NCI-H1694 (cell line): ENCODE measurements at places on chromosomes 7 and 10.

GRCh38 chr10:113712755-113713639 lies 33.3 kb downstream of the CASP7 start:
- no peak for DNase-seq

DNA sequence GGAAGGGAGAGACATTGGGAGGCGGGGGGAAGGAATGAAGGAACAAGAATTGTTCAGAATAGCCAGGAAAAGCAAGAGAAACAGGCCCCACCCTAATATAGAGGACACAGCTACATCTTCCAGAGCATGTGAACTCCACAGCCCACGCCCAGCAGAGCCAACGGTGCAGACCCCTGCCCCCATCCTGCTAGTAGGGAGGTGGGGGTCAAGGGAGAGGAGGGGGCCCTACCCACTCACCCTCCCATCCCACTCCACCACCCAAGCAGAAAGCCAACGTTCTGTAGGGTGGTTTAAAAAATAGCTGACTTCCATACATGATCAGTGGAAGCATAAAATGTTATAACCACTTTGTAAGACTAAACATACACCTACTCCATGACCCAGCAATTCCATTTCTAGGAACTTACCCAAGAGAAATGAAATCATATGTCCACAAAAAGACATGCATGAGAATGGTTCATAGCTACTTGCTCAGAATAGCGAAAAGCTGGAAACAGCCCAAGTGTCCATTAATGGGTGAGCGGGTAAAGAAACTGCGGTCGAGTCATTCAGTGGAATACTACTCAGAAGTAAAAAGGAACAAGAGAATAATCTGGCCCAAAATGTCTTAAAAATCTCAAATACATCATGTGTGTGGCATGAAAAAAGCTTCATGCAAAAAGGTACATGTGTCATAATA lies 31.8 kb downstream of the CTBP2 start:
- DNase-seq, result no peak

DNA sequence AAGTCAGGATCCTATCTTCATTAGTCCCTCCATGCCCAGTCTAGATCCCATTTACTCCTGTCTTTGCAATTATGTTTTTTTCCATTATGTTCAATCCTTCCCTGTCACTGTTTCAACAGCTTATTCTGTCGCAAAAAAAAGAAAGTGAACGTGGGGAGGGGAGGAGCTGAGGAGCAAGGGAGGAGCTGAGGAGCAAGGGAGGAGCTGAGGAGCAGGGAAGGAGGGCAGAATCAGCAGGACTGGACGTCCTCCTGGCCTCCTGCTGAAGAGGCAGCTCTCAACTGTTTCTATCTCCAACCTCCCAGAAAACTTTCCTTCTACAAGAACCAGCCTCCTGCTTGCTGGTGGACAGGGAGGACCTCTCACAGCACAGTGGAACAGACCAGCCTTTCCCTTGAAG lies 26.0 kb downstream of the LARP4B start:
- no peak for DNase-seq

- DNase-seq, result no peak
Measured at GRCh38 chr10:101612086-101612485, 24.0 kb downstream of the DPCD start.

GRCh38 chr7:39153113-39153512 lies 175.4 kb downstream of the POU6F2 start:
- no peak for DNase-seq

DNA sequence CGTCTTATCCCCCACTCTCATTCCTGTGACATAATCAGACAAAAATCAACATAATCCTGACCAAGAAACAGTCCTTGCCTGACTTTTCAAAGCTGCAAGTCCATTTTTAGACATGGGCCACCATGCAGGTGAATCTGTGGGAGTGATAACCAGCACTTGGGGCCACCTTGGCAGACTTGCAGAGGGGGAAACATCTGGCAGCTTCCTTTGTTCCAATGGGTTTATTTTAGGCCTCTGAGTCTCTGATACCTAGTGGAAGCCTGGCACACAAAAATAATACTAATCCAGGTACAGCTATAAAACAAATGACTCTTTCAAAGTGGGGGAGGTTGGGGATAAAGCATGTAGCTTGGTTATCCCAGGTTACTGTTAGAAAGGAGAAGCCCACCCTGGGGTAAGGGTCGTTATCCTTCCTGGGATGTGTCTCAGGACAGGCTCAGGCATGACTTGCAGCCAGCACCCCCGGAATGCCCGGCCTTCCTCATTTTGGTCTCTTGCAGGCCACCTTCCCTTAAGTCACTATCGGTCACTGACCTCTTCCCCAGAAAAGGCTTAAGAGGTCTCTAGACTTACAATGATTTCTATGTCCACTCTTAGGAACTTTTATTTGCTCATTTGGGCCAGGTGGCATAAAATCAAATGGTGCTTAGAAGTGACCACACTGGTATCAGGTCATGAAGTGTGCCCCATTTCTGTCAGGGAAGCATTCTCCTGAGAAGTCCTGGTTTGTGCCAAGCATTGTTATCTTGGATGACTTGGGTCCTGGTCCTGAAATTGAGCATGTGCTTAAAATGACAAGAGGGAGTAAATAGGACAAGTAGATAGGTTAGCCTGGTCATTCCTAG lies 37.6 kb downstream of the EEPD1 start:
- no peak for DNase-seq

GRCh38 chr7:151086802-151087244 lies 548 bp downstream of the AGAP3 start:
- no peak for DNase-seq

DNA sequence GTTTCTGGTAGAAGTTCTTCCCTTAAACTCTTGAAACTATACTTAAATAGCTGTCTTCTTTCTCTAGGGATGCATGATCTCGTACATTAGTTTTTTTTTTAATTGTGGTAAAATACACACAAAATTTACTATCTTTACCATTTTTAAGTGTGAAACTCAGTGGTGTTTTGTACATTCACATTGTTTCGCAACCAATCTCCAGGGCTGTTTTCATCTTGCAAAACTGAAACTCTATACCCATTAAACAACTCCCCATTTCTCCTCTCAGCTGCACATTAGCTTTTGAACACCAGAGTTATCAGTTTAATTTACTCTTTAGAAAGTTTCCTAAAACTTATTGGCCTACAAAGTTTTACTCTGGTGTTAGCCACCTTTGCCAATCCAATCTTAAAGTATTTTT lies 45.5 kb upstream of the PRKAR2B start:
- DNase-seq, result no peak

DNA sequence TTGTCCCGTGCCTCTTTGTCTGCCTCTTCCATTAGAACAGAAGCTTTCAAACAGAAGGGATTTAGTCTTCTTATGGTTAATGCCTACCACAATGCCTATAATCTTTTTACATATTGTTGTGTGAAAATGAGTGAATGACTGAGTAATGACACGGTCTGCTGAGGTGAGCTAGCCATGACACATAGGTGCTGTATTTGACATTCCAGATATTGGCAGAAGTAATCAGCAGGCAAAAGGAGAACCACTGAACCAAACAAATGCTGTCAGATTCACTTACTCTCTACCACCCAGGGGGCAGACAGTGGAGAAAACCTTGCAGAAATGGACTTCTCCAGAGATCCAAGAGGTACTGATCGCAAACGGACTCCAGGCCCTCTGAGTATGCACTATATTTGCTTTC lies 377.2 kb upstream of the VWC2 start:
- no peak for DNase-seq

GRCh38 chr10:90939116-90939515 lies 18.2 kb upstream of the ANKRD1 start:
- DNase-seq, result no peak

GRCh38 chr10:52215745-52216361 lies 98.2 kb upstream of the DKK1 start:
- peak; percentile 5 for DNase-seq

- no peak for DNase-seq
Measured at GRCh38 chr7:55381189-55381588, 16.1 kb downstream of the LANCL2 start.

- no peak for DNase-seq
Measured at GRCh38 chr7:8436965-8437364, 3.6 kb downstream of the NXPH1 start.

DNA sequence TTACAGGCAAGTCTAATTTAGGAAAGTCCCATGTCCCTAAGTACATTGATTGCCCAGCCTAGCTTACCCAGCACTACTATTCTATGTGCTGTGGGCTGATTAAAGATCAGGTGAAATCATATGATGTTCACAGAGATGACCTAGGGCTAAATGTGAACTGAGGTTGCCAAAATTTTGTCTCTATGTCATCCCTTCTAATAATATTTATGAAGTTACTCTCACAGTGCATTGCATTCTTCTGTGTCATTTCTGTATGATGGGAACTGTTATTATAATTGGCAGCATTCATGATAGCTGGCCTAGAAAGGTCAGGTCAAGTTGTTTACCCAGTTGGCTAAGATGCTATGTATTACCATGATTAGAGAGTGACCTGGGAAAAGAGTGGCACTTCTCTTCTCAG lies 2.8 kb upstream of the PDK4 start:
- DNase-seq, result no peak

DNA sequence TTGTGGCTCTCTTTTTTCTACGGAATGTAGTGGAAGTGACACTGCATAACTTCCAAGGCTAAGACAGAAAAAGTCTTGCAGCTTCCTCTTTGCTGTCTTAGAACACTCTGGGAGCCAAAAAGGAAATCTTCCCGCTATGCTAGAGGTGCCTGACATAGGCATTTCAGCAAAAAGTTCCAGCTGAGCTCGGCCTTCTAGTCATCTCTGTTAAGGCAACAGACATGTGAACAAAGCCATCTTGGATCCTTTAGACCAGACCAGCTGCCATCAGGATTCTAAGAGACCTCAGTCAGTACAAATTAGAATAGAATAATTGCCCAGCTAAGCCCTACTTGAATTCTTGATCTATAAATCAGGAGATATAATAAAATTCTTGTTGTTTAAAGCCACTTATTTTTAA lies 16.3 kb upstream of the COL1A2 start:
- DNase-seq, result no peak

GRCh38 chr7:35446091-35446490 lies 192.2 kb upstream of the TBX20 start:
- no peak for DNase-seq

DNA sequence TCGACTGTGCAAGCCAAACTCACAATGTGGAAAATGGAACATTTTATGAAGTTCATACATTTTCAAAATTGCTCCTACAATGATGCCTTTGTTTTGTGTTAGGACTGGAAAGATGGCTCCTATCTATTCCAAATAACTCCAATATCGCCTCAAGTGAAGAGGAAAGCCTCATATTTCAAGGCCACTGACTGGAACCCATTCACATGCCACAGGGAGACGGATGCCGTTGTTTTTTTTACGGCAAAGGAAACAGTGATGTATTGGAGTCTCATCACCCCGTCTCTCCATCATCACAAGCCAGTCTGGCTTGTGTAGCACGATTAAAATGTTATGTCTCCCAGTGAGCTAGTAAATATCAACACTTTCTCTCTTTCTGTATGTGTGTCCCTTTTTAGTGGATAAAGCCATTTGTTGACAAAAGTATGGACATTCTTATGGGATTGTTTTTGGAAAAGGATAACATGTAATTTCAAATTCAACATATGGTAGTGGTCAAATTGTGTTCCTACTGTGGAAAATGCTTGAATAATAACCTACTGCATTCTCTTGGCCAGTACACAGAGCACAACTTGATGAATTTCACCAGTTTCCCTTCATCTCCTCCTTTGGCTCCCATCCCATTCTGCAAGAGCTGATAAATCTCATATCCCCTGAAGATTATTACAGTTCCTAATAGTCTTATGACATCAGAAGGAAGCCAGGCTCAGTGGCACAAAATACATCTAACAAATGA lies 109.5 kb upstream of the PITRM1 start:
- DNase-seq, result no peak

DNA sequence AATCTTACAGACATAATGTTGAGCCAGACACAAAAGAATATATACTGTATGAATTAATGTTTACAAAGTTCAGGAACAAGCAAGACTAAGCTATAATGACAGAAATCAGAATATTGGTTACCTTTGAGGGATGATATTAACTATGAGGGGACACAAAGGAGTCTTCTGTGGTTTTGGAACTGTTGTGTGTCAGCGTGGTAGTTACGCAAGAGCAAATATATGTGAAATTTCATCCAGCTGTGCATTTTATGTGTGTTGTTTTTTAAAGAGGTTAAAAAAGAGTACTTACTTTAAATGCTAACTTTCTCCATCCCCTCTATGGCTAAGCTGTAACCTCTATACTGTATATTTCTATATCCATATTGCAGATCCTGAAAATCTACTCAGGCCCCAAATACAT lies 14.9 kb downstream of the SLC25A28 start:
- DNase-seq, result no peak

- no peak for DNase-seq
Measured at GRCh38 chr7:37245590-37245989, 203.1 kb downstream of the ELMO1 start.

DNA sequence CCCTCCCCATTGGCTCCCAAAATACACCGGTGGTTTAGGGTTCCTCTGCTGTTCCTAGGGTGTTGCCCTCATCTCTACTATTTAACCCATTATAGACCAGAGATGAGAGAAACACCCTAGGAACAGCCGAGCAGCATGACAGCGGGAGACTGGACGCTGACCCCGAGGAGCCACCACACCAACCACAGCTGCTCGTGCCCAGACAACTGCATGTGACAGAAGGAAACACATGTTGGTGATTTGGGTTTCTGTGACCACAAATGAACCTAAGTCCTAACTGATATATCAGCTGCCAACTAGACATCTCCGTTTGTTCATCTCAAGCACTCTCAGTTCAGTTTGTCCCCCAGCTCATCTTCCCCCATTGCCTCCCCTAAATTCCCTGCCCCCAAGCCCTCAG lies 13.4 kb downstream of the CFAP43 start:
- DNase-seq, result no peak

GRCh38 chr7:150835702-150836280 lies 16.5 kb upstream of the AOC1 start:
- no peak for DNase-seq

GRCh38 chr7:140079121-140079536 lies 16.4 kb upstream of the PARP12 start:
- no peak for DNase-seq

DNA sequence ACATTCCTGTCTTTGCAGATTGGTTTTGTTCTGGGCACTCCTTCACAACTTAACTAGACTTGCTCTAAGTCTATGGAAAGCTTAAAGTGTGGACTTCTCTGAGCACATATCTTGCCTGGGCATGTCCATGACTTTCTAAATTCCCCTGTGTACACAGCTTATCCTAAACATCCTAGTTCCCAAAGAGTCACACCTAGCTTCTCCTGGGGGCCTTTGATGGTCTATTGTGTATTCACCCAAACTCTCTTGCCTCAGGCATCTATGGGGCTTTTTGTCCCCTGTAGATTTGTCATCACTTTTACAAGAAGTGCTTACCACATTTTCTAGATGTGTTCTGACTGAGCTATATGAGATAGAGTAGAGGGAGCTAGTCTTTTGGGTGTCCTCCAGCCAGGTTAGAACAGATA lies 12.2 kb upstream of the ZNF488 start:
- no peak for DNase-seq
